Inflammatory macrophage treated with lipopolysaccharide for 1 hour (primary cell): ENCODE measurements at places on chromosomes 5 and 9.
A peak's percentile ranks its signal among the peaks of the same experiment; 100 is the strongest.

DNA sequence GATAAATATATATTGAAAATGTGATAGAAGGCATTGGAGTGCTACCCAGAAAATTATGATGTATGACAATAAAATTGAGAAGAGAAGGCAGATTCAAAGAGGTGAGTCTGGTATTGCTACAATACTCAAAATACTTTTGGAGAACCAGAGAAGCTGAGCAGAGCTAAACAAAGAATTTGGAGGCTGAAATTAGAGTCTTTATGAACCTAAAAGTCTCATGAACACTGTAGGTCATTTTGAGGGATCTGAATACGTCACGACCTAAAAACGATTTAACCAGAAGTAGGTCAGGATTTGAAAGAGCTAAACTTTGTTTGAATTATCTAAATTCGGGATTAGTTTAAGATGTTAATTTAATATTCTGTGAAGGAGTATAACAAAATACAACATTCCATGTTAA lies 182.4 kb upstream of the CDH9 start:
- DNase-seq = no peak

- peak; percentile 85 for DNase-seq
Observed at GRCh38 chr9:131658377-131659129, 81.3 kb downstream of the RAPGEF1 start.

DNA sequence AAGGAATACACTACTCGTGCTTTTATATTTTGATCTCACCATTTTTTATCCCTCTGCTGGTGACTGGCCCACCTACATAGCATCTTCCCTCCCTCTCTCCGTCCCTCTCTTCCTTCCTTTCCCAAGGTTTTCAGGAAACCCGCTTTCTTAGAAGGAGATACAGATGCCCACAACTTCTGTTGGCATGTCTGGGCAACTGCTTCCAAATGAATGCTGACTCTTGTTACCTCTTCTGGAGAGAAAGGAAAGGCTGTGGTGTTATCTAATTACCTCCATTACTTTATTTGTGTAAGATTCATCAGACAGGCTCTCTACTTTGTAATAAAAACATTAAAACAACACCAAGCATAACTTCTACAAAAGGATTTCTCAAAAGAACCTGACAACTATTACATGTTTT lies 20.2 kb downstream of the FANCC start:
- no peak for DNase-seq

- no peak for DNase-seq
Observed at GRCh38 chr9:98686961-98687855, 21.5 kb downstream of the GABBR2 start.

DNA sequence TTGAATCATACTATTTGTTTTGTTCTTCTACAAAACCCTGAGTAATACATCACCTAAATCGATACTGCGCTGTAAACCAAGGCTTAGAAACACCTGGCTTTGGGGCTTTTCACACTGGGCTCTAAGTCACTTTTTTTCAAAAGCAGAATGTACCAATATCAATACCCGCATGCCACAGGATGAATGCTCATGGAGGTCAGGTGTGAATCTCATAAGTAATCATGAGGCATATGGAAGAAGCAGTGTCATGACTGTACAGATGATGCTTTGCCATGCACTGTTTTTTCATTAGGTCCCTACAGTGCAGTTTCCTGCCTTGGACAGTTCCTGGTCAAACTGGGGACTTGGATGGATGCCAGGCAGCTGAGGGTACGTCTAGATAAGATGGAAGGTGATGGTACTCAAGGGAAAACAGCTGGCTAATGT lies 49.0 kb upstream of the ATG10 start:
- DNase-seq = no peak

DNA sequence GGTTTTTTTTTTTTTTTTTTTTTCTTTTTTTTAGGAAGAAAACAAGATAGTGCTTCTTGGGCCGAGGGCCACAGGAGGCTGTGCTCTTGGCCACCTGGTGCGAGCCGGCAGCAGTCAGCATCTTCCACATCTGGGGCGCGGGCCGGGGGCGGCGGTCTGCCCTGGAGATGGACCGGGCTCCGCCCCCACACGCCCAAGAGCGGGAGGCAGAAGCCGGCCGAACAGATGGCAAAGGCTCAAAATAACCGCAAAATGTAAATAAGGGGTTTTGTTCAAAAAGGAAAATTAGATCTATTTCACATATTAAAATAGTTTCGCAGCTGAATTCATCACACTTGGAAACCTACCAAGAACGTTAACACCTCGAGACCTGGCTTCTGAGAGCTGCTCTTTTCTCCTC lies 51.5 kb upstream of the UBAC1 start:
- DNase-seq = no peak

DNA sequence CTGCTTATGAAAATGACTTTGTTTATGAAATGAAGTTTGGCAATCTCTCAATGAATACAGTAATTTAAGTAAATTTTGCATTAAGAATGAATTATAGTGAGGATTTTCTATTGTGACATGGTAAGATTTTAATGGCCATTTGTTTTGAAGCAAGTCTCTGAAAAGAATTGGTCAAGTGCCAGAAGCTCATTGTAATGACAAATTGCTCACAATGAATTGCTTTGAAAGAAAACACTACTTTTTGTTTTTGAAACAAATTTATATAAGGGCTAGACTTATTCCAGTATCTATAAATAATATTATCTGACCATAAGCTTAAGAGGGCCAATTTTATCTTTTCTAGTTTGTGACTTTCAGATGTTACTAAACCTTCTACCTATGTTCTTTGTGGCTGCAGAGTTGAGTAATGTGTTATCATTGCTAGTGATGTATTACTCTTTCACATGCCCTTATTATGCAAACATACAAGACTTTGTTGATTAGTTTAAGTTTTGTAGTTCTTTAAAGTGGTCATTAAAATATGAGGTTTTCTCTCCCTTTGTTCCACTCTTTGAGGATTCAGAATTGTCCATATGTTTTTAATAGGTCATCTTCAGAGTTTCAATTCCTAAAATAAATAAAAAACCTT lies 93.0 kb upstream of the ZNF608 start:
- DNase-seq = no peak
